ENCODE measurements at places on chromosomes 12 and 14. TPM values are rescaled to one million over a fixed set of nuclear protein-coding genes. Genes with fewer than 3 reads are reported as not detected.

ZDHHC22 gene
- 0.01 TPM for polyA plus RNA-seq

WNK1 gene
- polyA plus RNA-seq, result 71.0 TPM

MMP14 gene
- 189 TPM for polyA plus RNA-seq

C12orf75 gene
- 4.2 TPM for polyA plus RNA-seq

SSPN gene
- polyA plus RNA-seq, result 50.2 TPM

ESRRB gene
- 0.04 TPM for polyA plus RNA-seq

LBHD2 gene
- polyA plus RNA-seq, result not detected

NKX2-1 gene
- not detected for polyA plus RNA-seq

TPPP2 gene
- not detected for polyA plus RNA-seq

All from urinary bladder (tissue), 4 donors.